Stimulated activated CD8-positive, alpha-beta memory T cell treated with anti-CD3 and anti-CD28 coated beads, Interleukin-12 subunit alpha, Interleukin-12 subunit beta, amount 100 ng/mL, for 4 hours (primary cell): ENCODE measurements at places on chromosomes 2 and 18.

GRCh38 chr2:20537423-20538307 lies 90.8 kb downstream of the RHOB start:
- no peak for DNase-seq

GRCh38 chr2:88310787-88311186 lies 140.6 kb downstream of the THNSL2 start:
- no peak for DNase-seq

DNA sequence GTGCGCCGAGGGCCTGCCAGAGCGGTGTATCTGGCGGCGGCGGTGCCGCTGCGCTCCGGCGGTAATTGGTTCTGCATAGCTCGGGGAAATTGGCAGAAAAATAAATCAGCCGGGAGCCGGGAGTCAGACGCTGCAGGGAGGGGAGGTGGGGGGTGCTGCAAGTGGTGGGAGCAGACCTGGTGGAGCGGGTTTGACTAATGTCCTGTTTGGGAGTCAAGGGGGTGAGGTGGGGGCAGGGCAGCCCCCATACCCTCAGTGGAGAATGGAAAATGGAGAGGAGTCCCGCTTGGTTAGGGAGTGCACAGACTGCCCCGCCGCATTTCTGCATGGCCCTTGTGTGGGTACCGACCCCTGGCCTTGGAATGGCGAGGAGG lies 107.3 kb downstream of the DYSF start:
- no peak for DNase-seq

GRCh38 chr18:22827741-22828140 lies 105.4 kb upstream of the RBBP8 start:
- no peak for DNase-seq

DNA sequence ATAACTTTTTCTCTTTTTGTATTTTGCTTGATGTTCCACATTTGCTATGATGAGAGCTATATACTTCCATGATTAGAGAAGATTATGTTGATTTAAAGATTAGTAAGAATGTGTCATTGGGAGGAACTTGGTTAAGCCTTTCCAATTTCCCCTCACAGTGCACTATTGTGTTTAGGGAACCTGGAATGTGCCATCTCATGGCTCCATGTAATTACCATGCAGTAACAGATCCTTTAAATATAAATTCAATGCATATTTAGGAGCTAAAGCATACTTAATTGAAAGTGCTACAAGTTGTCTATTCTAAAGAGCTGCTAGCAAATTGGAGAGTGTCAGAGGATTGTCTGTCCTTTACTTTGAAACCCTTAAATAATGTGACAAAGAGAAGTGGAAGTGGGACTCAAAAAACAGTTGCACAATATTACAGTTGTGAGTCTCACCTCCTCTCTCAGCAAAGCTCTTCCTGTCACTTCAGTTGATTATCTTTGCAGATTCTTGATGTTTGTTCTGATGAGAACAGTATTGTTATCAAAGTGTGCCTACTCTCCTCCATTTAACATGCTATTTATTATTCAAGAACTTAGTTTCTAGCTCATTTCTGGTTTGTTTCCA lies 1162.7 kb upstream of the ZEB2 start:
- DNase-seq: no peak

DNA sequence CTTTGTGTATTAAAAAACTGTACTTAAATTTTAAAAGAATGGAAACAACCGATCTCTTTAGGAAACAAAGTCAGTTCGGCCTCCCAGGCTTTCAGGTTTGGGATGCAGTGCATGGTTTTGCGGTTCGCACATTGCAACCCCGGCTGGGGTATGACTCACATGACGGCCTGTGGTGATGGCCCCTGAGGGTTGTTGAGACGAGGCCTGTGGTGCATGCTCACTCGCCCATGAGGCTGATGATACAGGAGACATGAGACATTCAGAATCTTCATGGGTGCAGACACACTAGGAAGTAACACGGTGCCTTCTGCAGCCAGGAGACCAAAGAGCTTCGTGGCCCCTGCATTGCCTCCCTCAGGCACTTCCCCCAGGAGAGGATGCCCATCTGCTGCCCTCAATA lies 724.6 kb upstream of the SALL3 start:
- DNase-seq: no peak

- no peak for DNase-seq
Measured at GRCh38 chr2:182248362-182248761, 178.5 kb downstream of the PDE1A start.

- no peak for DNase-seq
Measured at GRCh38 chr2:162050513-162050961, 23.5 kb downstream of the DPP4 start.

DNA sequence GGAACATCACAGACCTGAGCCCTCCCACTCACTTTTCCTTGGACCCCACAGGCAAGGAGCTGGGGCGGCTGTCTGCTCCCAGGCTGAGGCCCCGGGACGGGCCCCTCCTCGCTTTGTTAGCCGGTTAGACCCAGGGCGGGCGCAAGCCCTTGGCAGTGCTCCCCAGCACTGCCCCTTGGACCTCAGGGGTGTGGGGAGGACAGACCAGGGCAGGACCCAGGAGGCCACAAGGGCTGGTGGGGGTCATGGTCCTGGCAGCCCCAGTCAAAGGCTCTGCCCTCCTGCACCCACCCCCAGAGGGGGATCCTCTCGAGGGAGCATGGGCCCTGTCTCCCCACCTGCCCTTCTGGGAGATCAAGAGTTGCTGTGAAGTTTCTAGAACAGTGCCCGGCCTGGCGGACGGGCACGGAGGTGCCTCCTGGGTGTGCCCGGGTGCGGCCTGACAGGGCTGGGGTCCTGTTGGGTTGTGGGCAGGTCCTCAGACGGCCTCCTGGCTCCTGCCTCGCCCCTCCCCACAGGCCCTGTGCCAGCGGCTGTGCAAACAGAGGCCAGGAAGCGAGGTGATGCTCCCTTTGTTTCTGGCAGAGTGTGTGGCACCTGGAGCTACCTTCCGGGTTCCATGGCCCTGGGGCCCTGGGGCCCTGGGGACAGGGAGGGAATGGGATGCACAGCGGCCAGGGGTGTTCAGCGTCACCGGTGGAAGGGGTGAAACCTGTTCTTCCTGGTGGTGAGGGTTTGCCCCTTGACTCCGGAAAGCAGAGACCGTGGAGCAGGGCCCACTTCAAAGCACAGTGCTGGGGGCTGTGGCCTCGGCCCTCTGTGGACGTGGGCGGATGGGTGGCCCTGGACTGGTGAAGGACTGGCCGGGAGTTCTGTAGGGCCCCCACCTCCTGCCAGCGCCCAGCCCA lies 2.9 kb upstream of the GAL3ST2 start:
- DNase-seq: no peak
